ENCODE measurements at places on chromosomes 4 and X.
A peak's percentile ranks its signal among the peaks of the same experiment; 100 is the strongest.

GRCh38 chr4:76856243-76857073, 41.5 kb downstream of the SOWAHB start:
- DNase-seq, result no peak

DNA sequence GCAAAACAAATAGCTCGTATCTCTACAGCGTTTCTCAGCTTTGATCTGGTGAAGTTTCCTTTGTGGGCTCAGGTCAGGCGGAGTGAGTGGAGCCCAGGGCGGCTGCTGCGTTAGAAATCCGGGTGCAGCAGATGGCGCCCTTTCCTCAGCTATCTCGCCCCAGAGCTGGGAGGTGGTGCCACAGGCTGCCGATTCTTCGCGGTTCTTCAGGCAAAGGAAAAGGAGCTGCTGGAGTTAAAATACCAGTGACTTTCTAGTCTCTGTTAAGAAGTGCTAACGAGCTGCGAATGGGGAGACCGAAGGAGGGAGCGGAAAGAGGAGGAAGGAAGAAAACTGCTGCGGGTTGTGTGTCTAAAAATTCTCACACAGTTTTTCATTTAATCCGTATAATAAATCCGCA, 114.6 kb downstream of the CPE start:
- DNase-seq, result peak; percentile 44

- DNase-seq, result no peak
Observed at GRCh38 chr4:106746451-106746850, 289.7 kb downstream of the DKK2 start.

GRCh38 chr4:138535316-138535715, 293.2 kb upstream of the SLC7A11 start:
- no peak for DNase-seq

- DNase-seq, result no peak
Observed at GRCh38 chr4:112517067-112517634, 1.2 kb upstream of the NEUROG2 start.

DNA sequence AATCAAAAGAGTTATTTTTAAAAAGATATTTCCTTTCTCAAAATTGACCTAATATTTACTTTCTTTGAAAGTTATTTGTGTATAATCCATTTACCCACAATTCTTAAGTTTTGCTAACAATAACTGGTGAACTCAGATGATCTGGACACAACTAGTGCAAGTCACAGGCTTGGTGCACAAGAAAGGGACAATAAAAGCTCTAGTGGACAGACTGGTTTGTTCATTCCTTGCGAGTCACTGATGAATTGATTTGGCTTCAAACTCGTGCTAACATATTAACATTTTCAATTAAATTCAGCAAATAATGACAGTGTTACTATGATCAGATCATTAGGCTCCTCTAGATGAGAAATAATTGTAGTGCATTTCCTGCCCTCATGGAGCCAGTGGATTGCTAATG, 169.2 kb downstream of the BMPR1B start:
- no peak for DNase-seq

DNA sequence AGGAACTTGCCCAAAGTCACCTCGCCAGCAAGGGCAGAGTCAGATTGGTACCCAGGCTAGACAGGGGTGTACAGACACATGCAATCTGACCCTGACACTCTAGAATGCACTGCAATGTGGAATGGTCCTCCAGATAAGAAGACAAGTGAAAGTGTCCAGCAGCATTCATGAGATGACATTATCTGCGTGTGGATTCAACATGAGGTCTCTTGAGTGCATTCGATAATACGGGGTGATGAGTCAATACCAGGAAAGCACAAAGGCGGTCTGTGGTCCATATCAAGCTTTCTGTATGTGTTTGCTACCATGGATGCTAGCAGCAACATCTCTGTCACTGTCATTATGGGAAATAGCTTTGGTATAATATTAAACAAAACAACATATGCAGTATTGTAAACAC, 6.8 kb upstream of the XAGE3 start:
- DNase-seq, result no peak

DNA sequence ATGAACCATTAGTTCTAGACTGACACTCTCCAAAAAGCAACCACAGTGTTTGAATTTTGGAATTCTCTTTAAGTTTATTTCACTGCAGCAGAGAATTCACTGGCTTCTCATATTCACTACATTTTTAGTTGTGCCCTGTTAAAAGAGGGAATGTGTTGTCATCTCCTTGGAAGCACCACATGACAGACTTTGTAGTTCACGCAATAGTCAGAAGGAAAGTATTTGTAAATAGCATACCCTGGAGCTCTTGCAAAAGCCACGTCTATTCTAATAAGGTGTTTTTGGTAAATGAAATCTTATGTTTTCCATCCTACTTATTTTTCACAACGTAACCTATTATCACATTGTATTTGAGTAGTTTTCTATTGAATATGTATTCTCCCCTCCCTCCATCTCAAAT, 25.8 kb downstream of the DOCK11 start:
- DNase-seq, result no peak

GRCh38 chr4:56704089-56704871, 23.2 kb upstream of the HOPX start:
- no peak for DNase-seq

DNA sequence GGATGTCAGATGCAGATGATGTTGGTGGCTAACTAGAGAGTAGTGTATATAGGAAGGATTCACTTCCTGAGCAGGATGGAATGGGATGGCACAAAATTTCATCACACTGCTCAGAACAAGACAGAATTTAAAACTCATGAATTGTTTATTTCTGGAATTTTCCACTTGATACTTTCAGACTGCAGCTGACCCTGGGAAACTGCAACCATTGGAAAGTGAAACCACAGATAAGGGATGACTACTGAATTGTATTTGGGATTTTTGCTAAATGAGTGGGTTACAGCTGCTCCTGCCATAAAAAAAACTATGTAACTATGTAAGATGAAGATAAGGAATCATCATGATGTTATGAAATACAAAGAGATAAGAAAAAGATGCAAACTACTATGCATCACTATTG, 51.4 kb downstream of the NPY5R start:
- no peak for DNase-seq

GRCh38 chr4:40916880-40917279, 167.1 kb downstream of the NSUN7 start:
- no peak for DNase-seq

GRCh38 chr4:80045786-80046185, 27.2 kb downstream of the ANTXR2 start:
- DNase-seq, result no peak

- DNase-seq, result no peak
Observed at GRCh38 chrX:100647739-100648138, 3.7 kb downstream of the SRPX2 start.

- DNase-seq, result peak; percentile 26
Observed at GRCh38 chrX:70033348-70034051, 16.2 kb downstream of the AWAT2 start.

- no peak for DNase-seq
Observed at GRCh38 chr4:185542626-185543315, 7.5 kb upstream of the PDLIM3 start.

DNA sequence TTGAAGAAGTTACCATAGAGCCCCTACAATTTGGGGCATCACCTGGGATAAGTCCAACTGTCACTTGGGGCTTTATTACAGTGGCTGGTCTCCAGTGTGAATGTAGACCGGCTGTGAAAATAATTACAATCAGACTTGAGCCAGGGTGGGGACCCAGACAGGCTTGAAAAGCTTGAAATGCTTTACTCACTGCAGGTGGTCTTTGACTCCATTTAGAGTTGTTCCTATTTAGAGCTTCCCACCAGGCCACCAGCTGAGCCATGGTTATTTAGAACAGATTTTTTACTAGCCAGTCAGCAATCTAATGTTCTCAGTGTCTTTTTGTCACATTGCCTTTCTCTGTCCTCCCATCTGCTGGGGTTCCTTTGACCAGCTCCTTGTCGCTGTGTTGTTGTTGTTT, 5.7 kb downstream of the ARHGAP10 start:
- DNase-seq, result no peak

DNA sequence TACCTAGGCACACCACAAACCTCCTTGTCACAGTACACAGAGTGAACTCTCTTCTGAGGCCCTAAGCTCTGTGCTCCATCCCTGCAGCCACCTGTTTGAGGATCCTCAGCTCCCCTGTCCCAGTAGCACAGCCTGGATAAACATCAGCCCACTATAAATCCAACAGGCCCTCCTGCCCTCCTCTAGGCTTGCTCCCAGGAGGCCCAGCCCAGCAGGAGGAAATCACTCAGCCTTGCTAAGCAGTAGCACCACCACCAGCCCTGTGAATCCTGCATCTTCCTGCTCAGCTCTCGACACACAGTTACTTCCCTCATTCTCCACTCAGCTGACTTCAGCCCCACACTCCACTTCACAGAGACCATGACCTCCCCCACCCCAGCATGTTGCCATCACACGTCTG, 273.9 kb downstream of the BCOR start:
- DNase-seq, result no peak

- no peak for DNase-seq
Observed at GRCh38 chr4:76570141-76570973, 135.3 kb downstream of the SHROOM3 start.

GRCh38 chr4:122992057-122992456, 69.7 kb upstream of the NUDT6 start:
- no peak for DNase-seq

GRCh38 chr4:53935780-53936179, 128.6 kb downstream of the CHIC2 start:
- no peak for DNase-seq

- DNase-seq, result no peak
Observed at GRCh38 chr4:137432446-137433311, 99.6 kb downstream of the PCDH18 start.

GRCh38 chr4:110631584-110632505, 9.0 kb upstream of the PITX2 start:
- DNase-seq, result peak; percentile 47

DNA sequence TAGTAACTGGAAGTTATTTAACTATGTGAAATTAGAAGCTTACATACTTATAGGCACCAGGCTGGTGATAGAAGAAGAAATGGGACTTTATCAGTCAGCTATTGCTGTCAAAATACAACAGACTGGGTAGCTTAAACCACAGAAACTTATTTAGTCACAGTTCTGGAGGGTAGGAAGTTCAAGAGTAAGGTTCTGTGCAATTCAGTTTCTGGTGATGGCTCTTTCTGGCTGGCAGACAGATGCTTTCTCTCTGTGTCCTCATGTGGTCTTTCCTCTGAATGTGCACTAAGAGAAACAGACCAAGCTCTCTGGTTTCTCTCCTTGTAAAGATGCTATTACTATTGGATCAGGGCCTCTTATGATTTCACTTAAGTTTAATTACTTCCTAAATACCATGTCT, 92.1 kb upstream of the ANKRD50 start:
- DNase-seq, result no peak

DNA sequence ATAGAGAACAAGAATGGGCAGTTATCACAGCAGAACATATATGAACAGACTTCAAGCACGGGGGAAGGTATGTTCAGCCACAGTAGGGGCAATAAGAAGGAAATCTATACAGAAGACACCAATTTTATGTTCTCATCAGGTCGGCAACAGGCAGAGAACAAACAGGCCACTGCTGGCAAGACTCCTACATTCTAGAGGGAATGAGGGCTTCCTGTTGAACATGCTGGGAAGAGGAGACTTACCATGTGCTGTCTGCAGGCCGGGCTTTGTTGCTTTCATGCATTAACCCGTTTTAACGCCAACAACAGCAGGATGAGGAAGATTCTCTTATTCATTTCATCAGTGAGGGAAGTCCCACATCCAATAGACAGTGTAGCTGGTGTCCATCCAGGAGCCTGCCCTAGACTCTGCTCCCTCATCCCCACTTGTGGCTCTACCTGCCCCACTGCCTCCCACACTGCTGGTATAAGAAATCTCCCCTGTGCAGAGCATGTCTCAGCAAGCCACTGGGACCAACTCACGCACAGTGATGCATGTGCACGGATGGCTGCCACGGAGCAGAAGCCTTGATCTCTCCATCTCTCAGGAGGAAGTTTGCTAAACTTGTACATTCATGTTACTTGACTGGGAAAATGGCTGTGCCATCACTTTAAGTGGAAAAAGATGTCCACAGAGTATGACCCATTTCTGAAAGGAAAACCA, 84.5 kb downstream of the ACOX3 start:
- DNase-seq, result no peak

- DNase-seq, result peak; percentile 17
Observed at GRCh38 chr4:5979981-5980380, 38.2 kb downstream of the C4orf50 start.

DNA sequence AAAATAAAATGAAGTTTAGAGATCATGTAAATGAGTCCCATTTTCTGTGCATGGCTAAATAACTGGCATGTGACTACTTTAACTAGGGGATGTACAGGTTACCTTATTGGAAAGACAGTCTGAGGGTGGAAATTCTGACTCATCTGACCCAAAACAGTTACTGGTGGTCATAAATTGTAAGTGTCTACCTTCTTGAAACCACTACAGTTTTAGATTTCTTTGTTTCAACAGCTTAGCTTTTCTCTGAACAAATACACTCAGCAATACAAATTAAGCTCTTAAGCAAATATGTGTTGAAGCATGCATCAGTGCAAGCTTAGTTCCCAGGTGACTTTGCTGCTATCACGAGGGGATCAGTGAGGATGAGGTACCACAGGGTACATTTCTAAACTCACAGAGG, 60.7 kb upstream of the PGM2 start:
- no peak for DNase-seq

Measured in NCI-H1694 (cell line).